ENCODE measurements at places on chromosomes 12 and 14.

- DNase-seq = no peak
Measured at GRCh38 chr12:13390381-13390861, 193.9 kb downstream of the EMP1 start.

DNA sequence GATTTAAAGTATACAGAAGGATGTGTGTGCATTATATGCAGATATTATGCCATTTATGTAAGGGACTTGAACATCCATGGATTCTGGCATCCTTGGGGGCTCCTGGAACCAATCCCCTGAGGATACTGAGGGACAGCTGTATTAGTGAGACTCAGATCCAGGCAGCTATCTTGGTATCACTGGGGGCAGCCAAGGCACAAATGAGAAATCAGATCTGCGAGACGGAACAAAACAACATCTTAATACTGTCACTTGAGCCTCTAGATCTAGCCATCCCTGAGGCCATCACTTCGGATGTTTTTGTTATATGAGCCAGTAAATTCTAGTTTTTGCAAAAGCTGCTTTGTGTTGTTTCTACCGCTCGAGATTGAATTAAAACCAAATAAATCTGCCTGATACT lies 175.1 kb upstream of the SFSWAP start:
- no peak for DNase-seq

DNA sequence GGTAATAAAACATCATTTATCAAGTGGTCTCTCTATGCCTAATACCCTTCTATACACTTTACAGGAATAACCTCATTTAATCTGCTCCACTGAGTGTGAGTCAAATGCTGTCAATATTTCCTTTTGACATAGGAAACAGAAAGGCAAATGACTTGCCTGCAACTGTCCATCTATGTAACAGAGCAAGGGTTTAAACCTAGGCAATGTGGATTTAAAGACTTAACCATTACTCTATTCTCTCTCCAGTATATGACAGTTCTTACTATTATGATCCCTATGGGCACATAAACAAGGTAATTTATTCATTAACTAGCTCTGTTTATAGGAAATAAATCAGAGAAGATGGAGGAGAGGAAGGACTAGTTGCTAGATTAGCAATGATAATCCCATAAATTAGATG lies 70.6 kb downstream of the FSCB start:
- no peak for DNase-seq

DNA sequence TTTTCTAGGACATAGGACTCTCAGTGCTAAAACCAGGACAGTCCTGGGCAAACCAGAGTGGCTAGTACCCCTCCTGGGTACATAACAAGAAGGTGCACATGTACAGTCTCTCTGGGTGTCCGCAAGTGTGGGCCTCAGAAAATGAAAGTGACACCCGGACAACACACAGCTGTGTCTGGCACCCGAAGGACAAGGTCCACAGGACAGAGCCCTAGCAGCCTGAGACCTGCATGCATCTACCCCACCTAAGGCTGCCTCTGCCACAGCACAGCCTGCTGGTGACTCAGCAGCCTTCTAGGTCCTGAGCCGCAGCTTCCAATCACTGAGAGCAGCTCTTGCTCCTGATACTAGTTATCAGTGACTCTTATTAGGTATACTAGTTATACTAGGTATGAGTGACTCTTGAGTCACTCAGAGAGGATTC lies 784.1 kb upstream of the TBX3 start:
- no peak for DNase-seq

- no peak for DNase-seq
Measured at GRCh38 chr12:6361834-6362233, 13.5 kb downstream of the SCNN1A start.

- DNase-seq = no peak
Measured at GRCh38 chr14:23561873-23562821, 5.4 kb downstream of the AP1G2 start.

GRCh38 chr12:92551210-92551609 lies 151.6 kb upstream of the PLEKHG7 start:
- no peak for DNase-seq
